ENCODE measurements at places on chromosomes 2 and 18.

GRCh38 chr2:71333619-71334018, 2.0 kb downstream of the ZNF638 start:
- DNase-seq: no peak
- H3K4me3 ChIP-seq: peak overlapping the region; percentile 96
- H3K36me3 ChIP-seq: peaks cover 4% of the 10 kb centered on the region
- peaks cover 55% of the 10 kb centered on the region for H3K4me1 ChIP-seq
- H3K27me3 ChIP-seq: no peaks in the 10 kb centered on the region

DNA sequence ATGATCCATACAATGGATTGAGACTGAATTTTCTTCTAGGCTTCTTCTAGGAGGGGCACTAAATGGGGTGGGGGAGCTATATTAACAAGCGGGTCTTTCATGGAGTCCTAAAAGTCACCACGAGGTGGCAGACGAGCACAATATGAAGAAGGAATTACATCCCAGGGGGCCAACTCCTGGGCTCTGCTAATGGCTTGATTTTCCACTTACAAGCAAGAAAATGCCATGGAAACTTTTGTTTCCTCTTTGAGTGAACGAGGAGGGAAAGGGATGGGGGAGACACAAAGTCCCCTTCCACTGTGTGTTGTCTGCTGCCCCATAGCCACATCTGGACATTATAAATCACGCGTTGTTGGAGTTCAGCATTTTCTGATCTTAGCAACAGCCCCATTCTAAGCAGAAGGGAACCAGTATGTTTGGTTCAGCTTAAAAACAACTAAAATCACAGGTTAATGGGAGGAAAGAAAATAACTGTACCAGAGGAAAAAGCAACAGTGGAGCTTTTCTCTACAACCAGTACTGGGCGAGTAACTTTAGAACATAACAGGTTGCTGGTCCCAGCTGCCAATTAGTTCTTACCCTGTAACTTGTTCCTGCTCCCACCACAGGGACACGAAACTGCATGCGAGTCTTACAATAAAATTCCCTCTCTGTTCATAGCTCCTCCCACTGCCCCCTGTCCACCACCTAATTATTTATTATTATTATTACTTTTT, 285.0 kb upstream of the PARD3B start:
- no peak overlapping the region for H3K27ac ChIP-seq
- no peaks in the 10 kb centered on the region for H3K36me3 ChIP-seq
- H3K27me3 ChIP-seq: peaks cover 34% of the 10 kb centered on the region
- peak; percentile 22 for DNase-seq

- no peak overlapping the region for H3K27ac ChIP-seq
- no peaks in the 10 kb centered on the region for H3K27me3 ChIP-seq
- DNase-seq: no peak
- H3K4me1 ChIP-seq: peaks cover 1% of the 10 kb centered on the region
- H3K4me3 ChIP-seq: no peak overlapping the region
These were observed 402.0 kb upstream of the ACVR2A start for GRCh38 chr2:147442816-147443215.

- H3K4me1 ChIP-seq: no peaks in the 10 kb centered on the region
- no peaks in the 10 kb centered on the region for H3K27me3 ChIP-seq
- no peak overlapping the region for H3K4me3 ChIP-seq
- H3K36me3 ChIP-seq: no peaks in the 10 kb centered on the region
- DNase-seq: no peak
These were observed 346.5 kb upstream of the ETAA1 start for GRCh38 chr2:67050622-67051021.

DNA sequence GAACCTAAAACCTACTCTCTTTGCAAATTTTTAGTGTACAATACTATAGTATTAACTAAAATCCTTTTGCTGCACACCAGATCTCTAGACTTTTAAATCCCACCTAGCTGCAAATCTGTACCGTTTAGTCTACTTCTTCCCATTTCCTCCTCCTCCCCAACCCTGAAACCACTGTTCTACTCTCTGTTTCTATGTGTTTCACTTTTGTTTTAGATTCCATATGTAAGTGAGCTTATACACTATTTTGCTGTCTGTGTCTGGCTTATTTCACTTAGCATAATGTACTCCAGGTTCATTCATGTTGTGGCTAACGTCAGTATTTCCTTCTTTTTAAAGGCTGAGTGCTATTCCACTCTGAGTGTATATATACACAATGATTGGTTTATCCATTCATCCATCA, 18.4 kb upstream of the DSC2 start:
- H3K4me1 ChIP-seq: no peaks in the 10 kb centered on the region
- H3K4me3 ChIP-seq: no peak overlapping the region
- no peaks in the 10 kb centered on the region for H3K36me3 ChIP-seq
- H3K27ac ChIP-seq: no peak overlapping the region
- H3K27me3 ChIP-seq: no peaks in the 10 kb centered on the region

- no peak for DNase-seq
- H3K27ac ChIP-seq: peak overlapping the region; percentile 65
- H3K4me1 ChIP-seq: peaks cover 16% of the 10 kb centered on the region
- no peaks in the 10 kb centered on the region for H3K36me3 ChIP-seq
- peak overlapping the region; percentile 14 for H3K4me3 ChIP-seq
These were observed 48.4 kb upstream of the ANKRD44 start for GRCh38 chr2:197358931-197359330.

DNA sequence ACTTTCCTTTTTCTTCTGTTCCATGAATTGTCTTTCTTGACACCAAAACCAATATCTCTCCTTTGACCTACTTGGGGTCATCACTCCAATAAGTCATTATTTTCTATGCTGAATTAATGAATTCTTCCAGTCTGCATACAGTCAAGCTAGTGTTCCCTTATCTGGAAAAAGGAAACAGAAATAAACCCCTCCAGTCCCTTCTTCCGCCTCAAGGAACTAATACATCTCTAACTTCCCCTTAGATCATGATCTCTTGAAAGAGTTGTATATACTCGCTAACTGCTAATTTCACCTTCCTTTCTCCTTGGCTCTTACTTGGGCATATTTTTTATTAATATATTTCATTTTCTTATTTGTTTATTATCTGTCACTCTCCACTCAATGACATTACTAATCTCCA, 7.3 kb upstream of the ARHGAP15 start:
- peaks cover 18% of the 10 kb centered on the region for H3K4me1 ChIP-seq
- H3K36me3 ChIP-seq: no peaks in the 10 kb centered on the region
- no peak overlapping the region for H3K27ac ChIP-seq
- H3K4me3 ChIP-seq: no peak overlapping the region

DNA sequence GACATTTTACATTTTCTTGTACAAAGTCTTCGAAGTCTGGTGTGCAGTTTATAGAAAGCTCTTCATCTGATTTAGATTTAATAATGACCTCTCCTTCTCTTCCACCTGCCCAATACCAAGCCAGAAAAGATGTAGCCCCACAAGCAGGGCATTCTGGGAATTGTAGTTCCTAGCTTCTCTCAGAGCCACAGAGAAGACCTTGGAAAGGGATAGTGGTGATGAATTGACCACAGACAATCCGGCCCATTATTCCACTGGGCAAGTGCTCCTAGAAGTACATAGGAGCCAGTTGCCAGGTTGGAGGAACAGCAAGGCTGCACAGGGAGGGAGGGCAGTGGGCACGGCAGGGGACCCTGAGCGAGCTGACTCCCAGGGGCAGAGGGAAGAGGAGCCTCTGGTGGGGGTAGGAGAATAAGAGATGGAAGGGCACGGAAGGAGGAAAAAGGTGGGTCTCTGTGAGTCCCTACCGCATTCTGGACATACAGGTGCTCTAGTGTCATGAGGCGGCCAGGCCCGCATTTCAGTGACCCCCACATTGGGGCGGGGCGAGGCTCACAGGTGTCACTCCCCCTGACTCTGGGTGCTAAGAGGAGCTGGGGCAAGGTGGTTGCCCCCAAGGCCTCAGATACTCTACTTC, 152.5 kb upstream of the HAAO start:
- no peak for DNase-seq
- no peaks in the 10 kb centered on the region for H3K27me3 ChIP-seq
- no peak overlapping the region for H3K27ac ChIP-seq
- H3K4me1 ChIP-seq: peaks cover 21% of the 10 kb centered on the region
- H3K36me3 ChIP-seq: no peaks in the 10 kb centered on the region

GRCh38 chr2:223054193-223054781, 2.3 kb downstream of the KCNE4 start:
- H3K4me1 ChIP-seq: no peaks in the 10 kb centered on the region
- H3K27ac ChIP-seq: no peak overlapping the region
- no peak overlapping the region for H3K4me3 ChIP-seq
- peaks cover 14% of the 10 kb centered on the region for H3K27me3 ChIP-seq
- no peak for DNase-seq
- H3K36me3 ChIP-seq: no peaks in the 10 kb centered on the region

- no peak for DNase-seq
- H3K4me3 ChIP-seq: no peak overlapping the region
- H3K27me3 ChIP-seq: no peaks in the 10 kb centered on the region
- H3K36me3 ChIP-seq: no peaks in the 10 kb centered on the region
- H3K27ac ChIP-seq: peak overlapping the region; percentile 73
These were observed 280.7 kb upstream of the HNRNPA3 start for GRCh38 chr2:176931588-176932563.

DNA sequence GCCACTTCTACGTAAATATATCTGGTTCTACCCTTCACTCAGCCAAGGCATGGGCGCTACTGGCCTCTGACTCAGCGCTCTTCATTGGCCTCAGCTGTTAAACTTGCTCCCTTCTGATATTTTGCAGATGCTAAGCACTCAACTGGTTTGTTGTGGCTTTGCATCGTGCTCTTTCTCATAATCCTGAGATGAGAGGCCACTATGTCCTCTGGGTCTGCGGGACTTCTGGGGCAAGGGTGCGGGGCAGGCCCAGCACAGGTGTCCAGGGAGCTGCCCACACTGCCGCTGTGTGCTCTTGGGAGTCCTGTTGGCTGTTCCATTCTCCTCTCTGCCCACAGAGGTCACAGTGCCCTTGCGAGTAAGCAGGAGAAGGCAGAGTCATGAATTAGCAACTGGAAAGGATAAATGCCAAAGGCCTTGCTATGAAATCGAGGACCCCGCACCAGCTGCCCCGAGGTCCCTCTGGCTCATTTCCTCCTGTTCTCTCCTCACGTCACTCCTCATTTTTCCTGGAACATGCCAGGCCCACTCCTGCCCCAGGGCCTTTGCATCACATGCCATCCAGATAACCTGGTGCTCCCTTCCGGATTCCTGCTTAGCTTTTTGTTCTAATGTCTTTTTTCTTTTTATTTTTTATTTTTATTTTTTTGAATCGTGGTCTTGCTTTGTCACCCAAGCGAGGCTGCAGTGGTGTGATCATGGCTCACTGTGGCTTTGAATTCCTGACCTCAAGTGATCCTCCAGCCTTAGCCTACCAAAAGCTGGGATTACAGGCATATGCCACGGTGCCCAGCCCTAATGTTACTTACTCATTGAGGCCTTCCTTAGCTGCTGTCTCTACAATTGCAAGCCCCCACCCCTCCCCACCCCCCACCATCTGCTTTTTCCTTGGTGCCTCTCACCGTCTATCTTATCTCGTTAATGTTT, 34.9 kb upstream of the MAT2A start:
- H3K4me1 ChIP-seq: peaks cover 5% of the 10 kb centered on the region
- no peaks in the 10 kb centered on the region for H3K27me3 ChIP-seq
- DNase-seq: no peak
- H3K27ac ChIP-seq: no peak overlapping the region
- H3K4me3 ChIP-seq: no peak overlapping the region

DNA sequence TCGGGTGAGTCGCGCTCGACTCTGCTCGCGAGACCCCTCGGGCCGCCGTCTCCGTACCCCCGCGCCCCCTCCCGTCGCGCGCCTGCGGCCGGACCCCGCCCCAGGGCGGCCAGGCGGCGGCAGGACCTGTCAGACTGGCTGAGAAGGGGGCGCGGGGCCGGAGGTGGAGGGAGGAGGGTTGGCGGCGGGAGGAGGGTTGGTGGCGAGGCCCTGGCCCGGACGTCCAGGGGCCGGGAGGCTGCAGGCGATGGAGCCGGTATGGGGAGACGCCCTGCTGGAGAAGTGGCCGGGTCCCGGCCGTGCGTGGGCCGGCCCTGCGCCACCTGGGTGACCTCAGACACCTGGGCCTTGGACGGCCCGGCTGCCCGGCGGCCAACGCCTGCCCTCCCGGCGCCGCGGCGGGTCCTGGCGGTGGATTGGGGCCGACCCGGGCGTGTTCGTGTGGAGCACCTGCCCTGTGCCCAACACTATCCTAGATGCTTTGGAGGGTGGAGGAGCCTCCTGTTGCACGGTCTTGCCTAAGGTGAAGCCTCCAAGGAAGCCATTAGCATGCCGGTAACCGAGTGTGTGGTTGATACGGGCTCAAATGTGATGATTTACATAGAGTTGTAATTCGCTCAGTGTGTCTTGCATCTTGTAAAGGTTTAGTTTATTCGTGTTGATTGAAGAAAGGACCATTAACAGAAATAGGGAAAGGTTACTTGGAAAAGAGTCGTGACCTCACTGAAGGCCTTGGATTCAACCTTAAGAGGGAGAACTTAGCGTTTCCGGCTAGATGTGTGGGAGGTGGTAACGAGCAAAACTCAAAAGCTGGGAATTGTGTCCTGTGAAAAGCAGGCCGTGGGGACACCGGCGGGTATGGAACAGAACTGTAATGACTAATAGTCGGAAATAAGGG, 550 bp downstream of the MYL12B start:
- DNase-seq: no peak
- H3K27ac ChIP-seq: peak overlapping the region; percentile 100
- peak overlapping the region; percentile 95 for H3K4me3 ChIP-seq
- no peaks in the 10 kb centered on the region for H3K27me3 ChIP-seq
- peaks cover 12% of the 10 kb centered on the region for H3K36me3 ChIP-seq

GRCh38 chr18:23229472-23229871, 94.2 kb downstream of the CABLES1 start:
- H3K4me3 ChIP-seq: no peak overlapping the region
- no peak for DNase-seq
- H3K4me1 ChIP-seq: peaks cover 16% of the 10 kb centered on the region

- peaks cover 3% of the 10 kb centered on the region for H3K27me3 ChIP-seq
- H3K4me1 ChIP-seq: no peaks in the 10 kb centered on the region
- no peak for DNase-seq
These were observed 203.0 kb upstream of the PID1 start for GRCh38 chr2:229474125-229474524.

- H3K27me3 ChIP-seq: peaks cover 22% of the 10 kb centered on the region
- H3K36me3 ChIP-seq: no peaks in the 10 kb centered on the region
- DNase-seq: no peak
- no peak overlapping the region for H3K27ac ChIP-seq
- H3K4me3 ChIP-seq: no peak overlapping the region
- H3K4me1 ChIP-seq: no peaks in the 10 kb centered on the region
These were observed 10.5 kb downstream of the C1QL2 start for GRCh38 chr2:119147776-119148715.

DNA sequence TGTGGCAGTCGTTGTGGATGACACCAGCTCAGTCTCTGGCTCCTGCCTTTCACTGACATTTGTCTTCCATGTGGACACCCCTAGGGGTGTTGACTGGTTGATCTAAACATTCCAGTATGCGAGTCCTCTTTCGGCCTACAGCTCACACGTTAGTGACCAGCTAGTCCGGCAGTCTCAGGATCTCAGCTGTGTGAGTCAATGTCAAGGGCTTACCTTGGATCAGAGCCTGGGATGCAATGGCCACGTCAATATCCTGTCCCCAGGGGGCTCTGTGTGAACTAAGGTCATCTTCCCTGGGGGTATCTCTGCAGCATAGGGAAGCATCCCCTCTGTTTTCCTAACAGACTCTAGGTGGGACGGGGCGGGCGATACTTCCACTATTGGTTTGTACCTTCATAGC, 35.1 kb upstream of the YWHAQ start:
- DNase-seq: no peak
- H3K36me3 ChIP-seq: no peaks in the 10 kb centered on the region
- no peak overlapping the region for H3K4me3 ChIP-seq
- no peak overlapping the region for H3K27ac ChIP-seq
- peaks cover 7% of the 10 kb centered on the region for H3K4me1 ChIP-seq

- H3K36me3 ChIP-seq: no peaks in the 10 kb centered on the region
- H3K4me1 ChIP-seq: no peaks in the 10 kb centered on the region
- no peak overlapping the region for H3K4me3 ChIP-seq
- DNase-seq: no peak
- H3K27ac ChIP-seq: no peak overlapping the region
- H3K27me3 ChIP-seq: no peaks in the 10 kb centered on the region
These were observed 233.6 kb upstream of the HS6ST1 start for GRCh38 chr2:128552141-128552805.
